ENCODE measurements at places on chromosomes 4 and X. TPM values are rescaled to one million over a fixed set of nuclear protein-coding genes. Genes with fewer than 3 reads are reported as not detected.

UGT2B15 gene
- not detected for total RNA-seq

HS3ST1 gene
- total RNA-seq, result 2.8 TPM

NALF2 gene
- 43.1 TPM for total RNA-seq

SPIN2A gene
- 1.8 TPM for total RNA-seq

ASMT gene
- not detected for total RNA-seq

FHDC1 gene
- total RNA-seq, result 10.3 TPM

SLC49A3 gene
- 15.1 TPM for total RNA-seq

ZNF827 gene
- 28.0 TPM for total RNA-seq

ARAP2 gene
- 5.4 TPM for total RNA-seq

IL15 gene
- 0.50 TPM for total RNA-seq

BEND2 gene
- not detected for total RNA-seq

FGB gene
- total RNA-seq, result 1.7 TPM

CAMK2D gene
- total RNA-seq, result 79.8 TPM

CCSER1 gene
- total RNA-seq, result 1.7 TPM

IGSF1 gene
- 10.5 TPM for total RNA-seq

GPR50 gene
- 0.18 TPM for total RNA-seq

AFP gene
- total RNA-seq, result 2.8 TPM

ZNF630 gene
- total RNA-seq, result 3.6 TPM

CHRNA9 gene
- 0.75 TPM for total RNA-seq

TMEM31 gene
- total RNA-seq, result 0.68 TPM

SYTL4 gene
- 0.27 TPM for total RNA-seq

CD40LG gene
- total RNA-seq, result not detected

PRDM8 gene
- total RNA-seq, result not detected

RPA4 gene
- 0.22 TPM for total RNA-seq

Measured in endodermal cell (in vitro differentiated cells).